ENCODE measurements at places on chromosomes 3 and 15.

GRCh38 chr15:43985976-43986680, 159.3 kb downstream of the WDR76 start:
- DNase-seq: no peak

- DNase-seq: no peak
Measured at GRCh38 chr15:45684533-45684932, 49.7 kb downstream of the SQOR start.

DNA sequence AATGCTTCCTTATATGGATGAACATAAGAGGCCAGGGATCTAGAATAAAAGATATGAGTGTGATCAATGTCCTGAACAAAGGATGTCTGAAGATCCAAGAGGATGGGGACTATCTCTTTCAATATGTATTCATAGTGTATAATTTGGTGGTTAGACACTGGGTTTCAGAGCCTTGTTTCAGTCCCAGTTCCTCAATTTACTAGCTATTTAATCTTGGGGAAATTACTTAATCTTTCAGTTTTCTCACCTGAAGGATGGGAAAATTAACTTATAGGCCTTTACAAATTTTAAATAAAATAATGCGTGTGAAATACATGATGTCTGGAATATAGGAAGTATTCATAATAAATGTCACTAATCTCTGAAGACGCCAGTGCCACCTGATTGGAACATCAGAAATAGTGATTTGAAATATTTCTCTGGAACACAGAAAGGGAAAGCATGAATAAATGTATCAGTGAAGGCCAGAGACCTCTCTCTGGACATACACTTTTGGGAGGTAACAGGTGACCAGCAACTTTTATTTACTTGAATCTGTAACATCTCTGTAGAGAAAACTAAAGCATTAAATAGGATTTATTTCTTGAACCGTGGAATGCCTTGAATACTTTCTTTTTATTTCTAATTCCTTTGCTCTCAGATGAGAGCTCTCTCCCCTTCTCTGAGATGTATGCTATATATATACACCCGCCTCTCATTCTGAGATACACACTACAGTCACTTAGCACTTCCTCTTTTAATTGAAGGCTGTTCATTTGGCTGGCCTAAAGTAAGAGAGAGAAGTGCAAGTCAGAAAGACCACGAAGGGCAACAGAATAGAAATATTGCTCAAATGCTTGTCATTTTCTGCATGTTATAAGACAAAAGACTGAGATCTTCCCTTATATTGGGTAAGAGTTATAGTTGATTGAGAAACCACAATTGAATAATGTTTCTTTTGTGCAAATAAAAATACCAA, 407.1 kb downstream of the LSAMP start:
- DNase-seq: no peak

- DNase-seq: no peak
Measured at GRCh38 chr3:133460809-133461208, 61.0 kb downstream of the BFSP2 start.

GRCh38 chr15:48306639-48307038, 24.6 kb upstream of the DUT start:
- DNase-seq: no peak

DNA sequence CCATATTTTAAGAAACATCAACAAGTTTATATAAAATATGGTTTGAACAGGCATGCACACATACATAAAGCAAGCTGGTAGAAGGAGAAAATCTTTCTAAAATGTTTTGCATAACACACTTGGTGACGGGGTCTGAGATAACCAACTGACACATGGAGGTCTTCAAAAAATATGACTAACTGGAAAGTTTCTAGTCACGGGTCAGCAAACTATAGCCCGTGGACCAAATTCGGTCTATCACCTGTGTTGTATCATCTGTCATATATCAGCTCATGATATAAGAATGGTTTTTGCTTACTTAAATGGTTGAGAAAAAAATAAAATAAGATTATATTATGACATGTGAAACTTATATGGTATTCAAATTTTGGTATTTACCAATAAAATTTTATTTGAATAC, 465.1 kb downstream of the FOXP1 start:
- no peak for DNase-seq

DNA sequence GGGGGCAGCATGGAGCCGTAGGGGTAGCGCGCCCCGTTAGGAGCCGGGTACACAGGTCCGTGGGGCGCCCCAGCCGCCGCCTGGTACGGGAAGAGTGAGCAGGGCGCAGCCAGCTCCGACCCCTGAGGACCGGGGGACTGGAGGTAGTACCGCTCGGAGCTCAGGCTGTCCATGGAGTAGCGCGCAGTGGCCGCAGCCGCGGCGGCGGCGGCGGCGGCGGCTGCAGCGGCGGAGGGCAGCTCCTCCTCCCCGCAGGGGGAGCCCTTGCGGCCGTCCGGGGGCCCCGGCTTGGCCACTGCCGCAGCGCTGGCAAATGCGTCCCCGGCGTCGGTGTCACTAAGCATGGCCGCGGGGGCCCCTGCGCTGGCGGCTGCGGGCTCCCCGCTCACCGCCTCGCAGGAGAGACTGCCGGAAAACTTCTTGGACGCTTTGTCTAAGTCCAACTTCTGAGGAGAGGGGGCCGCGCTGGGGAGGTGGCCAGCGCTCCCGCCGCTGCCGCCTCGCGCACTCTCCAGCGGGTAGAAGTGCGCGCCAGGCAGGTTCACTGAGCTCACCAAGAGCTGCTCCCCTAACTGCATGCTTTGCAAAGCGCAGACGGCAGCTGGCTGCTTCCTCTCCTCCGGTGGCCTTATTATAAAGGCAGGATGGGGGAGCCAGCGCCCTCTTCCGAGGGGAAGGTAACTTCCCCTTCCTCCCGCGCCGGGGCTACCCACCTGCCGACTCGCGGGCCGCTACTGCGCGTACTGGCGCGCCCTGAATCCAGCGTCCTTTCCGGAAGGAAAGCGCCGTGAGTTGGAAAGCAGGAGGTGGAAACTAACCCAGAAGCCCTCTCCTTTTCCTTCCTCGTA, at the start of gene EOMES:
EOMES (minus strand) TSS at position 607 of the 848 bp plus-strand sequence; CDS start at position 578, 29 bp downstream.
- no peak for DNase-seq
